ENCODE measurements at places on chromosomes 1 and 21.
A peak's percentile ranks its signal among the peaks of the same experiment; 100 is the strongest.

- no peak for DNase-seq
Measured at GRCh38 chr1:208343226-208343625, 99.0 kb upstream of the PLXNA2 start.

- DNase-seq = no peak
Measured at GRCh38 chr1:17123196-17124045, 4.2 kb upstream of the PADI2 start.

DNA sequence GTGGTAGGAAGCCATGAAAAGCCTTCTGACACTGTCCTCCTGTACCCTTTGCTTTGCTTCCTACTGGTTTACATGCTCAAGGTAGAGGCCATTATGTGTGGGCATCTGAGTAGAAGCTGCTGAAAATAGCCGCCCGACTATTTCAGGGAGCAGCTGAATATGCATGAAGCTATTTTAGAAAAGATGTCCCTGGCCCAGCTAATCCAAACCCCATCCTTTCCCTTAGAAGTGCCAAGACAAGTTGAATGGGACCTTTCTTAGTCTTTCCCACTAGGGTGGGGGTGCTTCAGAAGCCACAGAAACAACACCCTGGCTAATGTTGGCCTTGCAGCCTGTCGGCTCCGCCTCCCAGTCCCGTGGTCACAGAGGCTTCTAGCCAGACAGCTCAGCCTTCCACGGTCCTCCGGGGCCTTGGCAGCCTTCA, 205.1 kb upstream of the EDN2 start:
- DNase-seq = no peak

GRCh38 chr1:165225062-165225461, 131.5 kb downstream of the LMX1A start:
- no peak for DNase-seq

DNA sequence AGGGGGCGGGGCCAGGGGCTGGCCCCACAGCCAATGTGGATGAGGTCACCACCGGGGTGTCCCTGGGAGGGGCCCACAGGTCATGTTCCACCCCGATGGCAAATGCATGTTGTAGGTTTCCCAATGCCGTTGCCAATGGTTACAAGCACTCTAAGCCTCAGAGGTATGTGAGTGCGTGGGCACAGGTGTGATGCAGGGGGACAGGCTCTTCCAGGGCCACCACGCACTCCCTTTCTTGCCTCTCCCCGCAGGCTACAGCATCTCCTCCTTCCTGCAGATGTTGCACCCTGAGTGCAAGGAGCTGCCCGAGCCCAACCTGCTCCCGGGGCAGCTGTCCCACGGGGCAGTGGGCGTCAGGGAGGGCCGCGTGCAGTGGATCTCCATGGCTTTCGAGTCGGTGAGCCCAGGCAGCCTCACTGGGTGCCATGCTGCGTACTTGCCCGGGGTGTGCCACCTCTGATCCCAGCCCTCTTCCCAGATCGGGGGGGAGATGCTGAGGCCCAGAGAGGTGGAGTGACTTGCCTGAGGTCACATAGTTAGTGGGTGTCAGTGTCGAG, 52.4 kb downstream of the DISP3 start:
- no peak for DNase-seq

DNA sequence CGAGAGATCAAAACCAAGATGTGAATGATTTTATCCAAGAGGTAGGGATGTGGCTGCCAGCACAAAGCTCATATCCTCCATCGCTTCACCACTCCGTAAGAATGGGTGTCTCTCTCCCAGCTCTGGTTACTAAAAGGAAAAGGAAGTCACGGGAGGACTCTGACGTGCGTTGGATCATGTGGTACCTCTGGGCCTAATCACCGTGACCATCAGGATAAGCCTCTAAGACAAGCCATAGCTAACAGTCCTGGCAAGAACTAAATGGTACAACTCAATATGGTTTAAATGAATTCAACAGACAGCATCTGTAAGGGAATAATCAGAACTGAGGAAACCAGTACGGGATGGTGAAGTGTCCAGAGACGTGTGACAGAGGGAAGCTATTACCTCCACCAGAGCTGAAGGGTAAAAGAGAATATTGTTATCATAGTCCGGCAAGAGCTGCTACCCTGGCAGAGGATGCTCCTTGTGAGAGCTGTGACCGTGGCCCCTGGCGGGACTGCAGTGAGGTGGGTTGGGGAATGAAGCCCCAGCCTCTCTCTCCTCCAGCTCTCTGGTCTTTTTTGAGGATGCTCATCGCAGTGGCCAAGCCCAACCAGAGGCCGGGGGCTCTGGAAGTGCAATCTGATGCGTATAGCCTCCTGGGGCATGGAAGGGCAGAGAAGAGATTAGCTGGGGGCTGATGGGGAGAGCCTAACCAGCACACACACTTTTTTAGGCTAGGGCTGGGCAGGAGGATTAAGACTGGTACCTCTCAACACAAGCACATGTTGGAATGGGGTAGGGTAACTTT, 54.2 kb downstream of the KIAA1614 start:
- DNase-seq = no peak

- no peak for DNase-seq
Measured at GRCh38 chr1:160834945-160835565, 27.6 kb downstream of the CD244 start.

DNA sequence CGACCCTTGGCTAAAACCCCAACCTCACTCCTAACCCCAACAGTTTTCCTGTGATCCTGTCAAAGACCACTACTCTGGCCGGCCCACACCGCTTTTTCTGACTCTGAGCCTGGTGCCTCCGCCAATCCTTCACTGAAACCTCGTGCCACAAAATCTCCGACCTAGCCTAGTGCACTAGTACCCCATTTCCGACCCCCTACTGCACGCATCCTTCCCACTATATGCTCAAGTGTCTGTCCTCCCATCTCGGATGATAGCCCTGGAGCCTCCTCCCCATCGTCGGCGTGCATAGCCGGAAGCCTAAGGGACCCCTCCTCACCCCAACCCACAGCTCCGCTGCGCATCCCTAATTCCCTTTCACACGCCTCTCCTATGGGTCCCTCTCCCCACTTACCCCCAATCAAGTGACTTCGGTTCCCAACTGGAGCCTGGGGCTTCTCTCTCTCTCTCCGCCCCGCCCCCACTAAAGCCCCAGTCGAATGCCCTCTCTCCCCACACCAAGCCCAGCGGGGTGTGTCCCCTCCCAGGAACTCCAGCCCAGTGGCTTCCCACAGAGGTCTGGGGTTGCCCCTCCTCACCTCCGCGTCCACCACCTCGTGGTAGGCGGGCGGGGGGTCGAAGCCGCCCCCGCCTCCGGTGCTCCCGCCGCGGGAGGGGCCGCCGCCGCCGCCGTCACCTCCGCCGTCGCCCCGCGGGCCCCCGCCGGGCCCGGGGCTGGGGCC, 791 bp downstream of the USP24 start:
- no peak for DNase-seq

DNA sequence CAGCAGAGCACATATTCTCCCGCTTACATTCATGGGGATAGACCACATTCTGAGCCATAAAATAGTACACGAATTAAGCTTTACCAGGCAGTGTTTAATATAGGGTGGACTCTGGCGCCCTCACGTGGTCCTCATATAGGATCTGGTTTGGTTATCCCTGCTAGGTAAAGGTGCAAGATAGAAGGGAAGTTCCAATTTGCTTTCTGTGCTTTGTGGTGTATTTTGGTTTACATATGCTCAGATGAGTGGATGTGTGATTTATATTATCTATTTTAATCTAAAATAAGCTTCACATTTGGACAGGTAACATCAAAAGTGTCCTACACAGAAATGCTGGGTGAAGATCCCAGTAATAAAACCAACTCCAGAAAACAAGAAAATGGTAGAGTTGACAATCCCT, 3.6 kb downstream of the CR1 start:
- DNase-seq = peak; percentile 34

DNA sequence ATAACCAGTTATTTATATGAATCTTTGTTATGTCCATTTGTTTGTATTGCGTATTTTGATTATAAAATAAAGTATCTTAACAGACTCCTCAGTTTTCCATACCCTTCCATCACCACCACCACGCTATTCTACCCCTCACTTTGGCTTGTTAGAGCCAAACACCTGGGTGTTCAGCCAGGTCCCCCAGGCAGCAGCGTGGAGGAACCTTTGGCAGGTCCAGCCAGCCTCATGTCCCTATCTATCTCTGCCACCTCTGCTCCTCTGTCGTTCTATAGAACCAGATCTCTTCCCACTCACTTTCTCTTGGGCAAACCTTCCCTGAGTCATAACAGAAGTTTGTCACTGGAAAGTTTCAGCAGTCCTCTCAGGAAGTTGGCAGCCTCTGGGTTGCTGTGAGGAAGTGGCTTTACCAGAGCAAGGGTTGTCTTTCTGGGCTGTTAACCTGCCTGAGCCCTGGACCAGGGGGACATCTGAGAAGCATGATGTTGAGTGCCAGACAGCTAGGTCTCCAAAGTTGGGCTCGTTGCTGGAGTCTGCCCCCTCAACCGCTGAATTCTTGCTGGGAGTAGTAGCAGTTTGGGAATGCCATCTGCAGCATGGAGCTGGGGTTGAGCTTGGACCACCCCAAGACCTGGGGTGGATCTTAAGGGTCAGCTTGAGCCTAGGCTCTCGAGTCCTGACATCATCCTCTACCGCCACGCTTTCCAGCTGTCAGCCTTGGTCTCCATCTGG, 996 bp upstream of the SH3BGRL3 start:
- no peak for DNase-seq

DNA sequence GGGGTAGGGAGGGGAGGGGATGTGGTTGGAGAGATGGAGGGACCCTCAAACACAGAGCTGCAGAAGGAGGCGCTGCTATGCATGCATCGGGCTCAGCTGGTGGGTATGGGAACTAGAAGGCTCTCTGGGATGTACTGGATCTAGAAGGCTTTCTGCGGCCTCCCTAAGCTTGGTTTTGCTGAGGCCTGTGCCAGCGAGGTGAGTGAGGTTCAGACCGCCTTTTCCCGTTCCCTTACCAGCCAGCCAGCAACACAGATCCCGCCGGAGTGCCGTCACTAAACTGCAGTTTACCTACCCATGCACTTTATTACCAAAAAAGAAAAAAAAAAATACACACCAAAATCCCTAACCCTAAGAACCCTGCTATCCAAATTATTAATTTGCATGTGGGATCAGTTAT, 180.2 kb downstream of the PRDM16 start:
- no peak for DNase-seq

GRCh38 chr21:41926807-41927171, 27.0 kb downstream of the C2CD2 start:
- no peak for DNase-seq

DNA sequence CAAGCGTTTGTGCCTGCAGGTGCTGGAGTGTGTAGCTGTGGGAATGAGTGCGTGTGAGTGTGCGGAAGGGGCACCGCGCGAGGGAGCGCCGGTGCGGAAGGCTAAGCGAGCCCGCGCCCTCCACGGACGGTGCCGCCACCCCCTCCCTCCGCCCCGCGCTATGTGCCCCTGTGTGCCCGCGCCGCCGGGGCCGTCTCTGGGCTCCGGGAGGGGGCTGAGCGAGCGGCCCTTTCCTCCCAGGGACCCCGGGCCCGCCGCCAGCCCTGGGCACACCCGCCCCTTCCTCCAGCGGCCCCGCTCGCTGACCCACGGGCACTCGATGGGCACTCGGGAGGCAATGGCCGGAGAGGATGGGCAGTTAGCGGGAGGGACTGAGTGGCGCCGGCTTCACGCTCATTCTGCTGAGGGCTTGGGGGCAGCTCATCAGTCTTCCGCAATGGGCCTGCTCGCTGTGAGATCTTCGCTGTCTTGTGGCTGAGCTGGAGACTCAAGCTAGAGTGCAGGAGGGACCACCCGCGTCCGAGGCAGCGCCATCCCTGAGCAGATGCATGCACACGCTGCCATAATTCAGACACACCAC, 8.6 kb upstream of the ADGRB2 start:
- no peak for DNase-seq

DNA sequence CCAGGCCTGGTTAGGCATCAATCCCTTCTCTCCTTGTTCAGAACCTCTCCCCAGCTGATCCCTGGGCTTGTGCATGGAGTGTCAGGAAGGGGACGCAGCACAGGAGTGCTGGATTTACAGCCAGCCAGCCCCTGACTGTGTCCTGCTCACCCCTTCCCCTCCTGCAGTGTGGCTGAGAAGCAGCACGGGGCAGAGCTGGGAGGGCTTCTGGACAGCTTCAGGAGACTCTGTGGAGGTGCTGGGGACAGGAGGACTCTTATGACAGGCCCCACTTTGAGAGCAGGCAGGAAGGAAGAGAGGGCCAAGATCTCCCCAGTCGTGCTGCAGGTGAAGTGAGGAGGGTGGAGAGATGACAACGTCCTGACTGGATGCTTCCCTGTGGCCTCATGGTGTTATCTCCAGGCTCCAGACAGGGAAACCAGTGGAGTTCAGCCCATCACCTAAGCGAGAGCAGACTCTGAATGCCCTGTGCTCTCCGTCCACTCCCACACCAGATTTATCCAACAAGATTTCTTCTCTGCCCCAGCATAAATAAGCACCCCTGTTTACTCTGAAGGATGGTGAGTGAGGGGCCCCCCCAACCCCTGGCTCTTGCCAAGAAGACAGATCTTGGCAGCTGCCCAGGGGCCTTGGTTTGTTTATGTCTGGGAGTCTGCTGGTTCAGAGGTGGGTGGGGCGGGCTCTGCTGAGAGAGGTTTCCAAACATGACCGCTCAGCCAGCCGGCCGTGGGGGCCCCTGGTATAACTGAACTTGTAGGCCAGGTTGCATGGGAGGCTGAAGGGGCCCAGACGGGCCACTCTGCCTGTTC, 21.3 kb downstream of the TMCC2 start:
- DNase-seq = no peak

DNA sequence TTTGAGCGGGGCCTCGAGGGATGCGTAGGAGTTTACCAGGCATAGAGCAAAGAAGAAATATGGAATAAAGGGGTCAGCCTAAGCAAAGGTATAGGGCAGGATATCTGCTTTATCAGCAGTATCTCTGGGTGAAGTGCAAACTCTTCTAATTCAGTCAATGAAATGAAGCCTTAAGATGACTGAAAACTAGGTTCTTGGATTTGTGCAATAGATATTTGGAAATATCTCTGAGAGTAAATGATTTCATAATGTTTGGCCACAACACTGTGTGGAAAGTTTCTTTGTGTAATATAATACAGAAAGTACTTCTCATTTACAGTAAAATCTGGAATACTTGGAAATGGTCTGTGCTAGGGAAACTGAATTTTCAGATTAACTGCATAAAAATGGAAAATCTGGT, 26.1 kb downstream of the KCNJ15 start:
- DNase-seq = no peak

DNA sequence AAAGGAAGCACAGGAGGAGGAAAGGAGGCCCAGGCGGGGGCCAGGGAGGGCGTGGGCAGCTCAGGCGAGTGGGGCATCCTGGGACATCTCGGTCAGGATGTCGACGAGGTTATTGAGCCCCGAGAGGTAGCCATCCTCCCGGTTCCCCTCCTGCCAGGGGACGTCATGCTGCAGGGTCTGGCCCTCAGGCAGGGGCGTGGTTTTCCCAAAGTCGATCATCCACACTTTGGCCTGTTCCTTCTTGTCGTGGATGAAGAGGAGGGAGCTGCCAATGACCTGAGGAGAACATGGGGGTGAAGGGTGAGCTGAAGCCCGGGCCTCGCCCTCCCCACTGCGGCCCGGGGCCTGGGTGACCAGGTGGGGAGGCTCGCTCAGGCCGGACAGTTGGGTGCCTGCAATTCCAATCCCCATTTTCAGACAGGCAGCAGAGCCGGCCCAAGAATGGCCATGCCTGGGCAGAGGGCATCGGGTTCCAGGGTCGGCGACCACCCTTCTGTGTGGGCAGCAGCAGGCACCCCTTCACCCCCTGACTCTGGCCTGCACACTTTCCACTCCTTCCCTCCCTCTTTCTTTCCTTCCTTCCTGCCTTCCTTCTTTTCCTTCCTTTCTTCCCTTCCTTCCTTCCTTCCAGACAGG, 86.2 kb downstream of the STUM start:
- DNase-seq = no peak

All from NCI-H1417 treated with DMSO at 0.1 percent for 48 hours (cell line).